ENCODE measurements at places on chromosomes 16 and 17.

DNA sequence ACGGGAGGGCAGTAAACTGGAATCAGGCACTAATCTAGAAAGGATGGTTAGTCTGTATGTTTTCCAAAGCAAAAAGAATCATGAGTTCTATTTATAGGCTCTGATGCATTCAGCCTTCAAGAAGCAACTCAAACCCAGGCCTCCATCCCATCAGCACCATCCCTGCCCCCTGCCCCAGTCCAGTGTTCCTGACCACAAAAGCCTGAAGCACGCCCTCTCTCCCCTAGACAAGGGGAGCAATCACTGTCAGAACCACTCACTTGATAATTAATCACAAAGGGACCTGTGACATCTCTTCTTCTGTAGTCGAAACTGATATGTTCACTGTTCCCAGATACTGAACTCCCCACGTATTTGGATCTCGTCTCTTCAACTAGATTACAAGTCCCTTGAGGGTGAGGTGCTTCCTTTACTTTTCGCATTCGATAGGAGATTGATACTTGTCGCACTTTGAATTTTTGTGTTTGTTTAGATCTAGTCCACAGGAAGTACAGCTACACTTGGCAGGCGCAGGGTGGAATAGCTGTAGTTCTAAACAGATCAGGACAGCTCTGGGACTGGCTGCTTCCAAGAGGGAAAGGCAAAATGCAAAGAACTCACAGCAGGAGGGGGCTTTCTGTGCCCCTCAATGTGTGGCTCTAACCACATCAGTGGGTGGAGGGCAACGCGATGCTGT lies 36.4 kb upstream of the CCDC182 start:
- no peak for DNase-seq

DNA sequence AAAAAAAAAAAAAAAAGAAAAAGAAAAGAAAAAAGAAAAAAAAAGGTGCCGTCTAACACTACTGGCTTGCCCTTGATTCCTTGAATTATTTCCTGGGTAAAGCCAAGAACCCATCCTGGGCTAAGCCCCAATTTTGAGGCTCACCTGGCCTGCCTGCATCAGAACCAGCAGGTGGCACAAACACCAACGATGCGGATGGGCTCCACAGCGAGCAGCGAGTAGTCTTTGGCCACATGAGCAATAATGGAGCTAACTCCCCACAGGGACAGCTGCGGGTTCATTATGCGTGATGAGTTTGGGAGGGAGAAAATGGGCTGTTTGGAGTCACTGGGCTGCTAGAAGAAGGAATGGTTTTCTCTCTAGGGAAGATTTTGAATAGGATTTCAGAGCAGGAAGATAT lies 91.1 kb downstream of the ASIC2 start:
- no peak for DNase-seq

- DNase-seq, result no peak
These were observed 4.4 kb upstream of the CBFB start for GRCh38 chr16:67024384-67025209.

GRCh38 chr16:83717814-83718213 lies 90.0 kb upstream of the HSBP1 start:
- DNase-seq, result no peak

- DNase-seq, result no peak
These were observed 9.3 kb downstream of the CCDC102A start for GRCh38 chr16:57527027-57527426.

DNA sequence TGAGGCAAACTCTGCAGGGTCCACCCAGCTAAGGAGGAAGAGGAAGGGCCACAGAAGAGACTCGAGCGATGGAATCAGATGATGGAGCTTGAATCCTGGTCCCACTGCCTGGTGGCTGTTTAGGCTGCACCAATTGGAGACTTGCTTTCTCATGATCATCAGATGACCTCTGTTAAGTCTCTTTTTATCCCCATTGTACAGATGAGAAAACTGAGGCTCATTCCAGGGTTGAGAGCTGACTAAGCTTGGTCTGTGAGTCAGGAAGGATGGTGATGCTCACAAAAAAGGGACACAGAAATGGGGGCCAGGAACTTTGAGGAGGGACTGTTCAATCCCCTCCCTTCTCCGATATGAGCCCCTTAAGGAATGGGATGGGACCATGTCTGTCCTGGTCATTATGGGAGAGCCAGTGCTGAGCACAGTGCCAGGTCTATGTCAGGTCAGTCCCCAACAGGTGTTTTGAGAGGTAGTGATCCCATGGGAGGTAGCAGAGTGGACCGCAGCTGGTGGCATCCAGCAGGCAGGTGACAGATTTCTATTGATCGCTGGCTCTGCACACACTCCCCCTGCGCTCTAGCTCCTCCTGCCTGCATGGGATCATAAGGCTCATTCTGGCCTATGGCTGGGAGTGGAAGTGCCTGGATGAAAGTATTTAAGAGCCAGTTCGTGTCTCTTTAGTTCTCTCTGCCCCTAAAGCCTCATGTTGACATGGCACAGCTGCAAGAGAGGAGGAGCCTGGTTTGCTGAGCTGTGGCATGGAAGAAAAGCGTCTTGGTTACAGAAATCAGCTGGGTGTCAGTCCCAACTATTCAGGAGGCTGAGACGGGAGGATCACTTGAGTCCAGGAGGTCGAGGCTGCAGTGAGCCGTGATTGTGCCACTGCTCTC lies 27.2 kb downstream of the SNX20 start:
- no peak for DNase-seq

GRCh38 chr17:73710095-73710592 lies 65.9 kb upstream of the SDK2 start:
- DNase-seq, result peak; percentile 60

DNA sequence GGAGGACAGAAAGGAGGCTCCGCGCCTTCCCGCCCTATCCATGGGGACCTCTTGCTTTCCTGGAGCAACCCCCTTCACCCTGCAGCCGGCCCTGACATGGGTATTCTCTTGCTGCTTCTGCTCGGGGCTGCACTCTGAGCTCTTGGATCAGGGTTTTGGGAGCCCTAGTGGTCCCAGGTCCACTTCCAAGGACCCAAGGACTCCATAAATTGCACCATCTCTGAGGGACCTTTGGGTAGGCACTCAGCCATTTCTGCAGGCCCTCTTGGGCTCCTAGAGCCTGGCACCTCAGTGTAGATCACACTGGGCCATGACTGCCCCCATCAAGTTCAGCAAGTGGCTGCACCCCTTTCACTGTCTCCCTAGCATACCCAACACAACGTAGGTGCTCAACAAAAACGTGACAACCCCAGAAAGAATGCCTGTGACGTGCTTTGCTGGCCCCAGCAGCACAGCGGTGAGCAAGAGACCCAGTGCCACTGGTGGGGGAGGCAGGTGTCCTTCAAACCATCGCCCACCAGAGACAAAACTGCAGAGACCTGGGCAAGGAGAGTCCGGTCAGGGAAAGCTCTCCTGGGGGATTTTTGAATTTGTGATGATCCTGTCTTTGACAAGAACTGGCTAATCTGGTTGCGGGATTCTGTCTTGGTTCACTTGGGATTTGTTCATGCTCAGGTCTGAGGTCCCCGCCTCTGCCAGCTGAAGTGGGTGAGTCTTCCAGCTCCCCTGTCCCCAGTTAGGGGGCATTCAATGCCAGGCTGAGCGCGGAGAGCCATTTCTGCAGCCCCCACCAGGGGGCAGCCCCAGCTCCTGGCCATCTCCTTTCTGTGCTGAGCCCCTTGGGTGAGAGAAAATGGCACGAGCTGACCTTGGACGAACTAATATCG lies 2.5 kb upstream of the RAB11FIP4 start:
- DNase-seq, result peak; percentile 48

GRCh38 chr17:77489239-77489892 lies 348.6 kb downstream of the SEC14L1 start:
- DNase-seq, result no peak

GRCh38 chr16:78430281-78430680 lies 330.8 kb downstream of the WWOX start:
- DNase-seq, result no peak

DNA sequence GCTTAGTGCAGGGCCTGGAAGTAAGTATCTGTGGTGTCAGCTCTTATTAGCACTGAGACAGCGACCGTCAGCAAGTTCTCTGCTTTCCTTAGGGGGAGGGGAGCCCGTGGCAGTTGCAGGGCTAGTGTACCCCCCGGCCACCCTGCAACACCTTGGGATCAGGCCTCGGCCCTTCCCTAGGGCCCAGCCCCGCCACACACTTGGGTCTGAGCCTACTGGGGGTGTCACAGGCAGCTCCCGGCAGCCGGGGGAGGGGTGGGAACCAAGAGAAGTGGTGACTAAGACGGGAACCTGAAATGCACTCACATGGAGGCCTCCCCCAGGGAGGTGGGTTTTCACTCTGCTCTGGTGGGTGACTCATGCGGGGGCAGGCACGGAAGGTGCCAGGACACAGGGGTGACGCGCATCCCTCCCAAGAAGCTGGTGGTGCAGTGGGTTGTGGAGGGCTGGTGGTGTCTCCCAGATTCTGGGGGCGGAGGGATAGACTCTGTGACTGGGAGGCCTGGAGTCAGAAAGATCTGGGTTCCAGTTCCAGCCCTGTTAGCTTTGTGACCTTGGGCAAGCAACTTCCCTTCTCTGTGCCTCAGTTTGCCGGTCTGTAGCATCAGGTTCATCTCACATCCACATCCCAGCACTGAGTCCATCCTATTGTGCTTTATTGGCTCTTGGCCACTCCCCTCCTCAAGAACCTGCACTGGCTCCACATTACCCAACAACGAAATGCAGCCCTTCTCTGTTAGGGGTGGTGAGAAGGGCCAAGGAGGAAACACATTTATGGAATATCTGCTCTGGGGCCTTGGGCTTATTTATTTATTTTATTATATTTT lies 44.5 kb downstream of the LAT start:
- DNase-seq, result no peak

DNA sequence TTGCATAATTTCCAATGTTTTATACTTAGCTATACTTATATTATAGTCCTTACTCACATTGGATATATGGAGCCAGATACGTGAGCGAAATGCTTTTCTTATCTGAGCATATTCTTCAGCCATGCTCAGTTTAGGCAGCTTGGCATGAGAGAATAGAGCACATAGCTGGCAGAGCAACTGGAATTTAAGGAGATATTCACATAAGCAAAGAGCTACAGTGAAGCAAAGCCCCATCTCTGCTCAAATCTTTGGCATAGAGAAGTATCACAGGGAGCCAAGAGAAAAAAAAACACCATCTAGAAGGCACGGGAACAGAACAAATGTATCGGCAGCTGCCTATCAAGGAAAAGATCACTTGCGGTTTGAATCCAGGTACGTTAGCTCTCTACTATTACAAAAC lies 734.2 kb upstream of the KIF2B start:
- DNase-seq, result no peak

DNA sequence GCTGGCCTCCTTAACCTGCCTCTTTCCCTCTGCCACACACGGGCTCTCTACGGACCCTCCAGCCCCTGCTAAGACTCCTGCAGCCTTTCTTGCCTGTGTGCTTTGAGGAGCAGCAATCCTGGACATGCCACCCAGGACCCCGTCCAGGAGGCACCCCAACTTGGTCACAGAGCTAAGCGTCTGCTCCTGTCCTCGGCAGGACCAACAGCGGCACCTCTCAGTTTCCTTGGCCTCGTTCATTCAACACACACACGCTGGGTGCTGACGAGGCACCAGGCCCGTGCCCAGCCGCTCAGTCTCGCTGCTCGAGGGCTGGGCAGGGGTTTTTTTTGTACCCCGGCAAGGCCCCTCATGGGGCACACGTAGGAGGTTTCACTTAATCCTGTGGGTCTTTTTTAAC lies 15.2 kb downstream of the RPH3AL start:
- no peak for DNase-seq

DNA sequence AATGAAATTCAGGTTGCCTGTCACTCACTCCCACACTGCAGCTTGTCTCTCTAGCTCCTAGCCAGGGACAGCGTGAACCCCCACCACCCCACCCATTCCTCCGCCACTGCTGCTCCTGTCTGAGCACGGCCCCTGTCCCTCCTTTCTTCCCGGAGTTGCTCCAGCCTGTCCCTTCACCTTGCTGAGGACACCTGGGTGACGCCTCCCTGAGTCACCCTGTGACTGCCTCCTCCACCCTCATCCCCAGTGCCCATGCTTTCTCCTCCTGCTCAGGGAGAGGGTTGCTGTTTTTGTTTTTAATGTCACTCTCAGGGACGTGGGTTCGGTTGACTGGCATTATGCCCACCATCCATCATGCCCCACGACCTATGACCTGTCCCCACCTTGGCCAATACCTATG lies 25.8 kb upstream of the NAT9 start:
- DNase-seq, result no peak

- no peak for DNase-seq
These were observed 7.8 kb upstream of the ZNF200 start for GRCh38 chr16:3242709-3243108.

DNA sequence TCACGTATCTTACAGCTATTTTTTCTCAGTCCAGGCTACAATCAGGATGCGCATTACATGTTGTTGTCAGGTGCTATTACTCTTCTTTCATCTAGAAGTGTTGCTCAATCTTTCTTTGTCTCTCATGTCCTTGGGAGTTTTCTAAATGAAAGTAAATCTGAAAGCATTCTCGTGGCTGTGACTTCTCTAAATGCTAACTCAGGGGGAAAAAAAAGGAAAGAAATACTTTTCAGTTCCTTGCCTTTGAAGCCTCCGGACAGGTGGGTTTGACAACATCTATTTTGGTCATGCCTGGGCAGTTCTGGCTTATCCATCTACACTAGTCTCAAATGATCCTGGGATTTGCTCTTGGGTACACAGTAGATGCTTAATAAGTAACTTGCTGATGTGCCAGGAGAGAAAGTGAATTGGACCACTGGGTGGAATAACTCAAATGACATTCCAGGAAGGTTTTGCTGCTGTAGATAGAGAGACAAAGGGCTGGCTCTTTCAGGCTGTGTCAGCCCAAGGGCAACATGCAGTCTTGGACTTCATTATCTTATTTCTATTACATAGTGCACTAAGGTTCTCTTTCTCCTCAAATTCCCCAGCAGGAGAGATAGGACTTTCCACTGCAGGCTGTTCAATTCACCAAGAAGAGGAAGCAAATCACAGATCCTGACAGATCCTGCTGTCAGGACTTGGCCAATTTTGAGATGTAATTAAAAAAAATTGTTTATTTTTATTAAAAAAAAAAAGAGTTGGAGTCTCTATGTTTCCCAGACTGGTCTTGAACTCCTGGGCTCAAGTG lies 63.6 kb upstream of the NFAT5 start:
- DNase-seq, result peak; percentile 7

DNA sequence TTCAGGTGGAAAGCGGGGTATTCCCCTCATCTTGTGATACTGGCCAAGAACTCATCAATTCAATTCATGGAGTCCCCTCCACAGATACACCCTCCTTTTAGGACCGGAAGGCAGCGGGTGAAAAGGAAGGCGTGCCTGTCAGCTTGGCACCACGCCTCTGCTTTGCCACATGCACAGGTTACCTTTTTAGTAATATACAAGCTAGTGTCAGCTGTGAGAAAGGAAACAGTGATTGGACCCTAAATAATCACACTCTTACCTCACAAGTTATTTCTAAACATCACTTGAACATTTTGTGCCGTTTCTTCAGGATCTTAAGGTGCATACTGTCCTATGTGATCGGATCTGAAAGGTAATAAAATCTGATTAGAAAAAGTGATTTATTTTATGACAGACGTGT lies 15.7 kb downstream of the ZDHHC7 start:
- DNase-seq, result no peak

All from OCI-LY7 (cell line).